ENCODE measurements at places on chromosomes 16 and 17. TPM values are rescaled to one million over a fixed set of nuclear protein-coding genes. Genes with fewer than 3 reads are reported as not detected.

- DNase-seq: peak; percentile 73
Observed at GRCh38 chr16:27110524-27110896, 43.8 kb downstream of the C16orf82 start.

DNA sequence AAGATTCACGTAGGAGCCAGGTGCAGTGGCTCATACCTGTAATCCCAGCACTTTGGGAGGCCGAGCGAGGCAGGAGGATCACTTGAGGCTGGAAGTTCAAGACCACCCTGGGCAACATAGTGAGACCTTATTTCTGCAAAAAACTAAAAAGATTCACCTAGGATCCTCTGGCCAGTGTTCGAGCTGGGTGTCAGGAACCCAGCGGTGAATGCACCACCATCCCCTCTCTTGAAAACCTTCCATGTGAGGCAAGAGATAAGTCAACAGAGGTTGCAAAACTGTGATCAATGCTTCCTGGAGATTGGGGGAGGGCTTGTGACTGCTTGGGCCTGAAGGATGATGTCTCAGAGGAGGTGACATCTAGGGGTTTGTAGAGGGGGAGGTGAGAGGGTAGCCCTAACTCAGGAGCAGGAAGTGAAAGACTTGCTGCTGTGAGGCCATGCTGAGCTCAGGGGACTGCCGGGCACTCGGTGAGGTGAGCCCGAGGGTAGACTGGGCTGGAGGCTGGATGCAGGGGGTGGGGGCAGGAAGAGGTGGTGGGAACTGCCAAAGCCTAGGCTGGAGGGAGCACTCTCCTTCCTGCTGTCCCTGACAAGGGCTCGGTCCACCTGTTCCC, 11.7 kb downstream of the GJD3 start:
- DNase-seq: no peak

GRCh38 chr17:48871551-48872351, 20.8 kb upstream of the ATP5MC1 start:
- DNase-seq: no peak

ADAM11 gene
- 0.73 TPM for total RNA-seq

HAPSTR1 gene
- total RNA-seq: 52.5 TPM
